SW 1271 (cell line): ENCODE measurements at places on chromosomes 5 and 9.

- DNase-seq = no peak
Measured at GRCh38 chr9:124209279-124209678, 48.5 kb upstream of the NEK6 start.

GRCh38 chr5:116573279-116573701 is 1.3 kb downstream of the SEMA6A start:
- no peak for DNase-seq

- DNase-seq = no peak
Measured at GRCh38 chr9:113381909-113382411, 5.2 kb upstream of the HDHD3 start.

- DNase-seq = no peak
Measured at GRCh38 chr5:9545992-9546851, at the start of gene SEMA5A. Gene SEMA5A (minus strand): TSS chr5:9546075. CDS start chr5:9379946, 166,129 bp downstream.

- no peak for DNase-seq
Measured at GRCh38 chr9:1285526-1285925, 235.4 kb downstream of the DMRT2 start.

DNA sequence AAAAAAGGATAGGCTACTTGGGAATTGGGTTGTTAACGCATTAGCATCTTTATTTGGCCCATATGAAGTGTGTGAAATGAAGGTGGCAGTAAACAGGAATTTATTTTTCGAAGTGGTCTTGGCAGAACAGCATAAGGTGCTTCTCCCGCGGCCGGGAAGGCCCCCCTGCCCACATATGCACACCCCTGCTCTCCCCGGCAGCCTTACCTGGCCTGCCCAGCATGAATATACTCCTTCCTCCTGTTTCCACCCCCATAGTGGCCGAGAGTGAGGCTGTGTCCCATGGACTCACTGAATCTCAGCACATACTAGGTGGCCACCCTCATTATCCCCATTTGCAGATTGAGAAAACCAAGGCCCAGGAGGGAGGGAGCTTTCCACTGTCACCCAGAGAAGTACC is 54.0 kb upstream of the OLFM1 start:
- no peak for DNase-seq

DNA sequence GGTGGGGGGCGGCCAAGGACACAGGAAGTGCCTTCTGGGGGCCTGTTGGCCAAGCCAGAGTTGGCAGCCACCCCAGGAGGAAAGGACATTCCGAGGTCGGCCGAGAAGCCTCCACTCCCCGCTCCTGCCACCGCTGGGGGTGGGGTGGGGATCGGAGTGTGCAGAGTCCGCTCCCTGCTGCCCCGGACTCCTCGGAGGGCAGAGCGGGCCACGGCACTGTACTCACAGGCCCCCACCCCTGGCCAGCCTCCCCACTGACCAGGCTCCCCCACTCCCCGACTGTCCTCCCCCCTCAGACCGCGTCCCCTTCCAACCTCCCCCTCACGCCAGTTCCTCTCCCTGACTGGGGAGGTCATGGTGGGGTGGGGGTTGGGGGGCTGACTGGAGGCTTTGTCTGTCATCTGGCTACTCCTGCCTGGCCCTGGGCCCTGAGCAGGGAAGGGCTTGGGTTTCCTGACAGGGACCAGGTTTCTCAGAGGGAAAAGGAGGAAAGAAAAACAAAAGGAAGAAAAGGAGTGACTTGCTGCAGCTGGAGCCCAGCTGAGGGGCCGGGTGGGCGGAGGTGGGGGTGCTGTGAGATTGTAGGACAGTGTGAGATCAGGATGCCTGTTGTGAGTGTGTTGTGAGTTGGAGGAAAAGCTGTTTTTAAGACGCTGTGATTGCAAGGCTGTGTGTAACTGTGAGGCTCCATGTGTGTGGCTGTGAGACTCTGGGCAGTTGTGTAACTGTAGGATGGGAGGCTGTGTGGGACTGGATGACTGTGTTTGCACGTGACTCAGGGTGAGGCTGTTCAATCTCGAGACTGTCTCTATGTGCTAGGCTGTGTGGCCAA is 29.7 kb downstream of the CNTFR start:
- DNase-seq = no peak

DNA sequence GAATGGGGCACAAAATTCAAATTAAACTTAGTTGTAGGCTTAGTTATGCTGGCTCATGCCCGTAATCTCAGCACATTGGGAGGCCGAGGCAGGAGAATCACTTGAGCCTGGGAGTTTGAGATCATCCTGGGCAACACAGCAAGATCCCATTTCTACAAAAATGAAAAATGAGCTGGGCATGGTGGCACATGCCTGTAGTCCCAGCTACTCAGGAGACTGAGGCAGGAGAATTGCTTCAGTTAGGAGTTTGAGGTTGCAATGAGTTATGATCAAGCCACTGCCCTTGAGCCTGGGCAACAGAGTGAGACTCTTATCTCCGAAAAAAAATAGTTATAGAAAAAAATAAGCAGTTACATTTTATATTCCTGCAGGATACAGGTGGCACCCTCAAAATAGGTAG is 20.7 kb upstream of the GFPT2 start:
- no peak for DNase-seq

DNA sequence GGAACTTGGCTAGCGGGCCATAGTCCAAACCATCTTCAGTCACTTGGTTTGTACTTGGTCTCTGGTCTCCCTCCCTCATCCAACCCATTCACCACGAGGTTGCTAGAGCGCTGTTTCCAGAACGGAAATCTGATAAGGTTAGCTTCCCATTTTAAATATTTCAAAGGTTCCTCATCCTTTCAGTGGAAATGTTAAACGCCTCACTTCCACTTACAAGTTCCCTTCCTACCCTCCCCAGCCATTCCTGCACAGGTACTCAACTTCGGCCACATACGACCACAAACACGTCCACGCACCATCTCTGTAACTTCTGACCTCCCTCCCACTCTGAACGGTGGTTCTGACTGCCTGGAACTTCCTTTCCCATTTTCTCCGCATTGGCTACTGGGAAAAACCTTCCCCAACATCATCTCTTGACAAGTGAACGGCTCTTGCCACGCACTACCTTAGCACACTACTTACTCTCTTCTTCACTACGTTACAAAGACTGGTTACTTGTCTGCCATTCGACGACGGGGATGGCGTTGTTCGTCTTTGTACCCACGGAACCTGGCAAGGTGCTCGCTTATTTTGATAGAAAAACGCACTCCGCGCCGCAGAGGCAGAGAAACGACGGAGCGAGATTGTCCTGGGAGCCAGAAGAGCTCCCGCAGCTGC is 629 bp downstream of the CCNH start:
- DNase-seq = peak; percentile 57

- DNase-seq = no peak
Measured at GRCh38 chr5:128303593-128303992, 220.0 kb downstream of the SLC12A2 start.

GRCh38 chr9:72304538-72304937 is 60.5 kb downstream of the ZFAND5 start:
- DNase-seq = no peak

DNA sequence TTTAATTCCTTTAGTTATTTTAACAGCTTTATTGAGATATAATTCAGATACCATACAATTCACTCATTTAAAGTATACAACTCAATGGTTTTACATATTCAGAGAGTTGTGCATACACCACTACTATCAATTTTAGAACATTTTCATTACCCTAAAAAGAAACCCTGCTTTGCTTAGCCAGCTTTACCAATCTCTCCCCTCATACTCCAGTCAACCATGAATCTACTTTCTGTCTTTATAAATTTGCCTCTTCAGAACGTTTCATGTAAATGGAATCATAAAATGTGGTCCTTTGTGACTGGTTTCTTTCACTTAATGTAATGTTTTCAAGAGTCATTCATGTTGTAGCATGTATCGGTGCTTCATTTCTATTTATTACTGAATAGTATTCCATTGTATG is 24.9 kb downstream of the NIM1K start:
- no peak for DNase-seq

- DNase-seq = no peak
Measured at GRCh38 chr9:124708633-124709291, 62.3 kb downstream of the NR6A1 start.

GRCh38 chr5:159886296-159886695 is 30.0 kb upstream of the ADRA1B start:
- DNase-seq = no peak

- DNase-seq = no peak
Measured at GRCh38 chr9:86854898-86855523, 92.3 kb downstream of the GAS1 start.

DNA sequence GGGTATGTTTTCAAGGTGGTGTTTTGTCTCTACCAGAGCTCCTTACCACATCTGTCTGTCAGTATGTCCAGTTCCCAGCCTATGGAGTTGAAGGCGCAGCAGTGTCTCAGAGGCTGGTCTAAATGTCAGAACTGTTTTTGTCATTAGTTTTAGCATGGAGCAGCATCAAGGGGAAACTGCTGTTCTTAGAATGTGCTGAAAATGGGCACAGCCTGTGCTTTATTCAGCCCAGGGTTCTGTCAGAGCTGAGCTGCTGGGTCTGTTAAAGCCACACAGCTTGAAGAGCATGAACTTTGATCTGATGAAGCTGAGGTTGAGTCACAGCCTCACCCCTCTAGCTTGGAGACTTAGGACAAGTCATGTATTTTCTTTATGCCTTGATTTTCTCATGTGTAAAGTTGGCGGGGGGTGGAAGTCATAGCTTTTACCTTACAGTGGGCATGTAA is 71.9 kb downstream of the RALGPS1 start:
- no peak for DNase-seq

GRCh38 chr5:172115541-172115982 is 72.5 kb downstream of the STK10 start:
- no peak for DNase-seq

DNA sequence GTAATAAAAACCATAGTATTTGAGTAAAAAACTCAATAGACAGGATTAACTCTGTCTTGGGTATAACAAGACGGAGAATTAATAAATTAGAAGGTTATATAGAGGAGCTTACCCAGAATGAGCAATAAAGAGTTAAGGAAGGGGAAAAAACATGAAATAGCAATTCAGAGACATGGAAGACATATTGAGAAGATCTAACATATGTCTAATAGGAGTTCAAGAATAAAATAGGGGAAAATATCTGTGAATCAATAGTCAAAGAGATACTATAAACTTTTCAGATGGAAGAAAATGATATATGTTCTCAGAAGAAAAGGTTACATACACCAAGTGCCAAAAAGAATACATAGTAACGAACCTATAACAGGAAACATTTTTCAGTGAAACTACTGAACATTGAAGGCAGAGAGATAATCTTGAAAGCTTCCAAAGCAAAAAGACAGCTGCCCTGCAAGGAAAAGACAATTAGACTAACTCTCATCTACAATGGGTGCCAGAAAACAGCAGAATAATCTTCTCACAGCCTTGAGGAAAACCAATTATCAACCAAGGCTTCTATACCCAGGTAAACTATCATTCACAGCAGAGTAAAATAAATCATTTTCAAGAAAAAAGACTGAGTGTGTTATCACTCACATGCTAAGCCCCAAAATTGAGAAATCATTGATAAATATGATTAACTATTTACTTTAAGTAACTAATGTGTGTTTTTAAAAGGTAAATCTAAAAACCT is 106.0 kb downstream of the ENC1 start:
- DNase-seq = no peak

GRCh38 chr5:148455185-148455584 is 71.4 kb downstream of the FBXO38 start:
- DNase-seq = no peak

DNA sequence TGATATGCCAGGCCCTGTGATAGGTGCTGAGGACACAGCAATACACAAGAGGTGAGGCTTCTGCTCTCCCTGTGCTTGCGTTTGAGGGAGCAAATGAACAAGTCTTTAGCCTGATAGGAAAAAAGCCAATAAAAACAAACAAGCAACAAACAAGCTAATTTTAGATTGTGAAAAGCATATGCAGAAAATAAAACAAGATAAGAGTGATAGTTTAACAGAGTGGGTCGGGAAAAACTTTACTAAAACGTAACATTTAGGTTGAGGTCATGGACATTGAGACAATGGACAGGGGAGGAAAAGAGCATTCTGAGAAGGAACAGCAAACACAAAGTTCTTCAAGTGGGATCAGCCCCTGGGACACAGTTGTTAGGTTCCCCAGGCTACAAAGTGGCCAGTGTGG is 4.3 kb downstream of the SMIM3 start:
- DNase-seq = no peak

- DNase-seq = no peak
Measured at GRCh38 chr5:69492923-69493395, 369 bp downstream of the OCLN start.

- DNase-seq = no peak
Measured at GRCh38 chr9:132833550-132834121, 44.4 kb downstream of the AK8 start.

DNA sequence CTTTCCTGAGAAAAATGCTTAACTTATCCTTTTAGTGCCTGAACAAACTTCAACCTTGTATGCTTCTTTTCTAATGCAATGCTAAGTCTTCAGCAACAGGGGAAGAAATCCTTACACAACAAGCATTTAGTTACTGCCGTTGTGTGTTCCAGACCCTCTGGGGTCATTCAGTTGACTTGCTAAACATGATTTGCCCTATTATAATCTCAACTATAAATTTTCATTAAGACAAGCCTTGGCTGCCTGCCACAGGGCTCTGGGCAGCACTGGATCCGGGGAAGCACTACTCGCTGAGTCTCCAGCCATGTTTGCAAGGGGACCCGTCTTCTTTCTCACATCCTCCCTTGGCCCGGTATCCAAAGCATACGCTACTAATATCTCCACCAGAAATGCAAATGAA is 58.1 kb downstream of the PTCH1 start:
- no peak for DNase-seq

DNA sequence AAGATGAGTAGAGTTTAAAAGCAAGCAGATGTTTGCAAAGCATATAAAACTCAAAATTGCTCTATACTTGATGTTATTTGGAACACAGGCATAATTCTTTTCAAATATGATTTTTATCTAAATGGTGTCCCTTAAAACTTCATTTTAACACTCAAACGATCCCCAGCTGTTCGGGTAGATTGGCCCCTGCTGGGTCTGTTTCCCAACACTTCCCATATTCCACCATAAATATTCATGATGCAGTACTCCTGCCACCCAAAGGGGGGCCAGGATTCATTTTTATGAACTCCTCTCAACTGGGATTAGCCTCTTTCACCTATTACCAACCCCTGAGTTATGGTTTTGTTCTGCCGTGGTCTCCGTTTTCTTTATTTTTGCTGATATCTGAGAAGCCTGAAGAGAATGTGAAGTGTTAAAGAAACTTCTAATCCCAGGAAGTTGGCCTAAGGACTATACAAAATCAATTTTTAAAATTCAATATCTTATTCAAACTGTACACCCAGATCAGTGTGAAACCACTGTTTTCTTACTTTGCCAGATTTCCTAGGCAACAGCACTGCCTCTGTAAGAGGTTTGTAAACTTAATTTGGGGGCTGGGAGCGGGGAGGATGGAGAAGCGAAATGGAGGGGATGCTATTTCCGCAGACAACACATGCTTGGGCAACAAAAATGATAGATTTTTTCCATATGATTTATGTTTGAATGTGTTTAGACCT is 384.1 kb downstream of the DMRT2 start:
- DNase-seq = no peak

GRCh38 chr9:126207256-126207655 is 119.4 kb upstream of the MVB12B start:
- no peak for DNase-seq

GRCh38 chr5:146607659-146608332 is 91.8 kb upstream of the GPR151 start:
- no peak for DNase-seq
